ENCODE measurements at places on chromosomes 7 and 10.

DNA sequence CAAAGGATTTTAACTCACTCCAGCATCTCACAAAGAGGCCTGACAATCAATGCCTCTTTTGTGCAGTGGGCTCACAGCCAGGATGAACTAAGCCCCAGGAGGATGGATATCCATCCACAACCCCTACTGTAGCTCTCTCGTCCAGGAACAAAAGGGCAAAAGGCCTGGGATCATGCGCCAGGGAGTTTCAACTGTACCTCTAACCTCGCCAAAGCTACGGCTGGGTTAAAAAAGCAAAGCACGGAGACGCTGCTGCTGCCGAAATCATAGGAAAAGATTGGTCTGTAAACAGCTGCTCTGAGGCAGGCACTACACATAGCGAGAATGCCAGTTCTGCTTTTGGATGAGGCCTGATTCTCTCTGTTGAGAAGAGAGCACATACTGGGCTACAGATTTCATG is 32.1 kb downstream of the VSTM4 start:
- DNase-seq: no peak

- no peak for DNase-seq
Observed at GRCh38 chr7:136957391-136957790, 88.9 kb downstream of the CHRM2 start.

- no peak for DNase-seq
Observed at GRCh38 chr10:8473205-8473604, 418.7 kb downstream of the GATA3 start.

- DNase-seq: no peak
Observed at GRCh38 chr10:20281579-20281978, 465.3 kb downstream of the PLXDC2 start.

GRCh38 chr7:152544971-152545619 is 109.3 kb upstream of the KMT2C start:
- DNase-seq: no peak

DNA sequence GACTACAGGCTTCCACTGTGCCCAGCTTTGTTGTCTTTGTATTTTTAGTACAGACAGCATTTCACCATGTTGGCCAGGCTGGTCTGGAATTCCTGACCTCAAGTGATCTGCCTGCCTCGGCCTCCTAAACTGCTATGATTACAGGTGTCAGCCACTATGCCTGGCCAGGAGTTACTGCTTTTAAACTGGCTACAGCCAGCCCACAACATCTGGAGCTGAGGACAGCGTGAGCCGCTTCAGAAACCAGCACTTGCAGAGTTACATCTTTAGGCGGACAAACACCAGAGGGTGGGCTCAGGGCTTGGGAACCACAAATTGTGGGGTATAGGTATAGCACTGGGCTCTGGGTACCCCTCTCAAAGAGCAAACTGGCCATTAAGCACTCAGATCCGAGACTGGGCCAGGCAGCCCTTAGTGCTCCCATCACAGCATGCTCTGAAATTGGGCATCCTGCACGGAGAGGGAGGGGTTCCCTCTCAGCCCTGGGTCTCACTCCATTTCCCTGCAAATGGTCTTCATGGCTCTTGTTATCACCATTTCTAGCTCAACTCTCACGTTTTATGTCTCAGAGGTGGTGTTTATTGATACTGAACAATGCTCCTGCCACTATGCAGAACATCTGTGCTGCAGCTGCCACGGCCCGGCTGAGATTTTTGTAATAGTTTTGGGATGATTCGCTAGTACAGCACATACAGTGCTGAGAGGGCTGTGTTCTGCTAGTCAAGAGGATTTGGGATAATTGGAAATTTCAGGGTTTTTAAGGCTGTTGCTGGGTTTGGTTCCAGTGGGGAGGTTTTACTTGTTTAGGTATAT is 146.4 kb upstream of the LYZL2 start:
- DNase-seq: no peak

- no peak for DNase-seq
Observed at GRCh38 chr7:96093435-96093834, 228.5 kb downstream of the SLC25A13 start.

DNA sequence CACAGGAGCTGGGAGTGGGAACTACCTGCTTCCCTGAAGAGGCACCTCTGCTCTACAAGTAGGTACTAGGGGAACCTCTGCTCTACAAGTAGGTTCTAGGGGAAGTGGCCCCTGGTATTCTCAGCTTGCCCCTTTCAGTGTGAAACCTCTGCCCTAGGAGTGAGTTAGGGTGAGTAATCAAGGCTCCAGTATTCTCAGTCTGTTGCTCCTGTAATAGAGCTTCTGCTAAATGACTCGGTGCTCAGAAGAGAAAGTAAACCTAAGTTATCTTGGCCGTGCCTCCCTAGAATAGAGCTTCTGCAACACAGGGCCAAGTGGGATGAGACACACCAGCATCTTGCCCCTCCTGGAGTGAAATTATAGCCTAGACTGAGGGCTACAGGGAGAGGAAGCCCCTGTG is 13.4 kb upstream of the RASSF4 start:
- DNase-seq: no peak

GRCh38 chr7:141167381-141167964 is 93.6 kb downstream of the TMEM178B start:
- no peak for DNase-seq

GRCh38 chr10:20768843-20769242 is 128.3 kb downstream of the NEBL start:
- no peak for DNase-seq

- DNase-seq: no peak
Observed at GRCh38 chr10:51369903-51370302, 295.6 kb downstream of the PRKG1 start.

- no peak for DNase-seq
Observed at GRCh38 chr7:200290-200689, 7.9 kb downstream of the FAM20C start.
